ENCODE measurements at places on chromosomes 3 and 15.

DNA sequence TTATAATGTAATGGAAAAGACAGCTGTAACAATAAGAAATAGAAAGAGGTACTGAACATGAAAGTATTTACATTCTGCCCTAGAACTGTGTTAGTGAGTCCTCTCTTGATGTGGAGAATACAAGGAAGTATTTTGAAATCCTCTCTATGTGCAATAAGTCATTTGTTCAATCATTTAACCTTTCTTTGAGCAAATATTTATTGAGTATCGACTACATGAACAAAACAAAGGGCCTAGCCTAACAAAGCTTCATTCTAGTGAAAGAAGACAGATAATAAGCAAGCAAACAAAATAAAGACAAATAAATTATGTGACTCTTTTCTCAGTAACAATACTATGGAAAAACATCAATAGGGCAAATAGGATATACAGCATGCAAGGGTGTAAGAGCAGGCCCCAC is 354.9 kb upstream of the ATP11B start:
- DNase-seq = no peak

DNA sequence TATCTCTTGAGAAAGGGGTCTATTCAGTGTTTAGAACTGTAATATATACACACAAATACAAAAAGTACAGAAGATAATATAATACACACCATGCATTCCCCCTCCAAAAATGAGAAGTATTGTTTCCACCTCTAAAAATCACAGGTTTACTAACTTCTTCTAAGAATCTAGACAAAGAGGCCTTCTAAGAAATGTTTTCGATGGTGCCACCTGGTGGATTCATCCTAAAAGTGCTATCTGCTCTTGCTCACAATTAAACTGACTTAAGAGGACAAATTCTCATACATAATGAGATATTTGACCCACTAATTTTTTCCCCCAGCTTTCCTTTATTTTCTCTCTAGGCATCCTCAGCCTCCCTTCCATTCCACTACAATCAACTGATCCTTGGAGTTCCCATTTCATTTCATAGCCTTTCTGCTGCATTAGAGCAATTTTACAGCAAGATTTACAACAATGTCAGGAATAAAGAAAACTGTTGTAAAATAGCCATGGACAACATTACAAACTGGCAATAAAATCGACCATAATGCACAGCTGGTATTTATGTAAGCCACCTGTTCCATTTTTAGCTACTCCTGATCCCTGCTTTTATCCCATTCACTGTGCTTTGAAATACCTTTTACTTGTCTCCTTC is 124.6 kb downstream of the ARRDC4 start:
- DNase-seq = no peak

DNA sequence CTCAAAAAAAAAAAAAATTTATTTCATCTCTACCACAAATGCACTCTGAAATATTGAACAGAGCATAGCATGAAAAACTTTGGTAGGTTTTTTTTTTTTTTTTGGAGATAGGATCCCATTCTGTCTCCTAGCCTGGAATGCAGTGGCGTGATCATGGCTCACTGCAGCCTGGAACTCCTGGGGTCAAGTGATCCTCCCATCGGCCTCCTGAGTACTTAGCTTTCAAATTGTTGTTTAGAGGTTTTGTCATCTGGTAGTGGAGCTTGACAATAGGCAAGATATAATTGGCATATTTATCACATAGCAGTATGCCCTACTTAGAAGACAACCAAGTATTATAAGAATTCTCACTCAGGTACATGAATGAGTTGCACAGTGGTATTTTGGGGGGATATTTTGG is 234.2 kb upstream of the ST8SIA2 start:
- DNase-seq = no peak

- no peak for DNase-seq
These were observed 67.5 kb downstream of the ARIH1 start for GRCh38 chr15:72541674-72542073.

DNA sequence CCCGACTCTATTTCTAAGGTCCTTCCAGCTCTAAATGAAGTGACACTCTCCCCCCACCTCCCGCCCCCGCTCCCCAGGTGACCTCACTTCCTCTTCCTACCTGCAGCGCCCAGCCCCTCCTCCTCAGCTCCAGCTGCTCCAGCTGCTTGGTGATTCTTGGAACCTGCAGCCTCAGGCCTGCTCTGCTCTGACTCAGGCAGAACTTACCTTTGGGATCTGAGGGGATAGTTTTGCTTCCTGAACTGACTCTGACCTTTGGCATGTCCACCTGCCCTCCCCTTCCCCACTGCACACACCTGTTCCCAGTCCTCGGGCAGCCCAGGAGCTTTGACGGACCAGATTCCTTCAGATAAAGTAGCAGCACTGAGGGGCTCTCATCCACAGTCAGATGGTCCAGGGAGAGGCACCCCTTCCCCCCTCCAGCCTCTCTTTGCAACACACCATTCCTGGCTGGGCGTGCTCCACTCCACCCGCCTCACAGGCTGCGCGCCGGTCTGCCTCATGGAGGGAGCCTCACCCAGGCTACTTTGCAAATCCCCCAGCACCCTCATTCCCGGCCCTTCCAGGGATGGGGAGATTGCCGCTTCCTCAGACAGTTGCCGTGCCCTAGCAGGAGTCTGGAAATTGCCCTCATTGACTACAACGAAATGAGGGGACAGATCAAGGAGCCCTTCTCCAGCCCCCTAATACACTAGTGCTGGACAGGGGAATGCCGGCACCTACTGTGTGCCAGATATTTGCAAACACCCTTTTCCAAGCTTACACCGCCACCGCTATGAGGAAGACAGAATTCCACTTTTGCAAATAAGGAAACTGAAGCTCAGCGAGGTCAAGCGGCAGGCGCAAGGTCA is 692 bp upstream of the C15orf39 start:
- no peak for DNase-seq

GRCh38 chr3:14137445-14137844 is 12.6 kb downstream of the TMEM43 start:
- DNase-seq = no peak

DNA sequence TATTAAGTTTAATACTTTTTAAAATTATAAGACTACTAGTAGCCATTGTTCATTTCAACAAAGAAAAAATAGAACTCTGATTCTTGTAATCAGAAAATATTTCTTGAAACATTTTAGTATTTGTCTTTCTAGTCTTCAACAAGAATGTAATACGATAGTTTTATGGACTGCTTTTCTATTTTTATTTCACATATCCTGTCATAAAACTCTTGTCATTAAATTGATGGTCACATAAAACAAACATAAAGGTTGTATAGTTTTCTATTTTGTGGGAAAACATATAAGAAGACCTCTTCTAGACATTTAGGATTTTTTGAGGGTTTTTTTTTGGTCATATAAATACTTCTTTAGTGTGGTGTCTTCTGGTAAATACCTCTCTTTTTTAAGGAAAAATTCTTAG is 62.4 kb downstream of the ATP2C1 start:
- no peak for DNase-seq

All from AG04449 (cell line).